ENCODE measurements at places on chromosomes 16 and 17.
A peak's percentile ranks its signal among the peaks of the same experiment; 100 is the strongest.

- peaks cover 43% of the 10 kb centered on the region for H3K4me1 ChIP-seq
- H3K4me3 ChIP-seq: no peak overlapping the region
- no peak for DNase-seq
- no peaks in the 10 kb centered on the region for H3K36me3 ChIP-seq
- no peaks in the 10 kb centered on the region for H3K27me3 ChIP-seq
- H3K27ac ChIP-seq: no peak overlapping the region
Observed at GRCh38 chr16:89035669-89036570, 57.7 kb upstream of the ACSF3 start.

GRCh38 chr16:79127766-79128165 lies 472.8 kb downstream of the MAF start:
- peaks cover 4% of the 10 kb centered on the region for H3K27me3 ChIP-seq
- H3K36me3 ChIP-seq: no peaks in the 10 kb centered on the region

DNA sequence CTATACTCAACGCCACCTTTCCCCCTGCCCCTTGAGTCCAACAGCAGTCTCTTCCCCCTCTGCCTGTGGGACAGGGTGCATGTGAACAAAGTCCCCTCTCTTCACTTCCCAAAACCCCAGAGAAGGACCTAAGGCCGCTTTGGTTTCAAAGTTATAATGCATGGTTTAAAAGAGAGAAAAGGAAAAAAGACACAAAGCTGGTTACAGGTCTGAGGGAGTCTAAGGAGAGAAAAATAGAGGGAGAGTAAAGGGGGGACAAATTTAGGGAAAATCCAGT lies 1.1 kb upstream of the GABARAP start:
- no peak for DNase-seq
- H3K4me1 ChIP-seq: peaks cover 22% of the 10 kb centered on the region
- H3K27ac ChIP-seq: peak overlapping the region; percentile 100
- H3K4me3 ChIP-seq: peak overlapping the region; percentile 89
- H3K36me3 ChIP-seq: peaks cover 43% of the 10 kb centered on the region
- no peaks in the 10 kb centered on the region for H3K27me3 ChIP-seq

GRCh38 chr17:78323826-78324390 lies 36.0 kb downstream of the SOCS3 start:
- H3K27me3 ChIP-seq: no peaks in the 10 kb centered on the region
- H3K4me1 ChIP-seq: peaks cover 34% of the 10 kb centered on the region
- H3K4me3 ChIP-seq: peak overlapping the region; percentile 18
- DNase-seq: no peak
- no peaks in the 10 kb centered on the region for H3K36me3 ChIP-seq

- peak within 1 kb of the TSS; percentile 61 for H3K27ac ChIP-seq
- peaks cover 25% of the 10 kb centered on the region for H3K36me3 ChIP-seq
- DNase-seq: peak; percentile 23
- H3K27me3 ChIP-seq: no peaks in the 10 kb centered on the region
- peaks cover 72% of the 10 kb centered on the region for H3K4me1 ChIP-seq
Observed at GRCh38 chr16:89918453-89919347, at the start of gene MC1R. Gene MC1R (plus strand): TSS chr16:89918862. CDS start chr16:89919259, 397 bp downstream.

GRCh38 chr16:66231452-66232160 lies 134.9 kb upstream of the CDH5 start:
- DNase-seq: no peak
- H3K27me3 ChIP-seq: no peaks in the 10 kb centered on the region
- peaks cover 17% of the 10 kb centered on the region for H3K4me1 ChIP-seq
- H3K27ac ChIP-seq: no peak overlapping the region
- H3K4me3 ChIP-seq: no peak overlapping the region

DNA sequence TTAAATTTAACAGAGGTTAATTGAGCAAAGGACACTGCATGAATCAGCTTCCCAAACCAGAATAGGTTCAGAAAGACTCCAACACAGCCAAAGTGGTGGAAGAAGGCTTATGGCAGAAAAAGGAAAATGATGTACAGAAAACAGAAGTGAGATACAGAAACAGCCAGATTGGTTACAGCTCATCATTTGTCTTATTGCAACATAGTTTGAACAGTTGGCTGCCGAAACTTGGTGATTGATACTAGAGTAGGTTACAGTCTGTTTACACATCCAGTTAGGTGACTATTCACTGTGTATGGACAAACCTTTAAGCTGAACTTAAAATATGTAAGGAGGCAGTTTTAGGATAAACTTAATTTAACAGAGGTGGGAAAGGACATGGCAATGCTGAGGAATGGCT lies 18.3 kb downstream of the TMEM100 start:
- H3K4me3 ChIP-seq: no peak overlapping the region
- no peaks in the 10 kb centered on the region for H3K27me3 ChIP-seq
- peaks cover 6% of the 10 kb centered on the region for H3K4me1 ChIP-seq
- DNase-seq: no peak
- no peaks in the 10 kb centered on the region for H3K36me3 ChIP-seq

- H3K36me3 ChIP-seq: peaks cover 21% of the 10 kb centered on the region
- H3K4me1 ChIP-seq: peaks cover 3% of the 10 kb centered on the region
- H3K27me3 ChIP-seq: no peaks in the 10 kb centered on the region
Observed at GRCh38 chr17:2995886-2996809, 67.3 kb downstream of the OR1D5 start.

GRCh38 chr16:50469744-50470321 lies 78.4 kb upstream of the NKD1 start:
- peak; percentile 60 for DNase-seq
- H3K27ac ChIP-seq: no peak overlapping the region
- peaks cover 20% of the 10 kb centered on the region for H3K4me1 ChIP-seq
- no peak overlapping the region for H3K4me3 ChIP-seq
- H3K27me3 ChIP-seq: no peaks in the 10 kb centered on the region

DNA sequence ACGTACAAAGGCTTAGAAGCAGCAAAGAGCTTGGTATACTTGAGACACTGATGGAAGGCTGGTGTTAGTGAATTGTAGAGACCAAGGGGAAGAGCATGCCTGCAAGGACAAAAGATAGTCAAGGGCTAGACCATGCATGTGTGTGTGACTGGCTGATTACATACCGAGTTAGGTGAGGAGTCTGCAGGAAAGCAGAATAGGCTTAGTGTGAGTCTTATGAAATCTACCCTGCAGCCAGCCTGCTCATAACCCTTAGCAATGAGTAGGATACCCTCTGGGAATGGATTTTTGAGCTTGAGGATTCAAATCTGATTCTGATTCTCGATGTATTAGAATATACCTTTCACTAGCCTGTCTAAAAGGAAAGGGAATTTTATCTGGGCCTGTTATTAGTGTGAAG lies 77.0 kb downstream of the TANGO6 start:
- no peaks in the 10 kb centered on the region for H3K27me3 ChIP-seq
- no peaks in the 10 kb centered on the region for H3K4me1 ChIP-seq
- H3K36me3 ChIP-seq: peaks cover 12% of the 10 kb centered on the region
- no peak overlapping the region for H3K27ac ChIP-seq

GRCh38 chr16:50573947-50574744 lies 25.9 kb downstream of the NKD1 start:
- no peak for DNase-seq
- peak overlapping the region; percentile 70 for H3K27ac ChIP-seq
- no peaks in the 10 kb centered on the region for H3K27me3 ChIP-seq
- peaks cover 40% of the 10 kb centered on the region for H3K4me1 ChIP-seq
- H3K36me3 ChIP-seq: peaks cover 17% of the 10 kb centered on the region
- no peak overlapping the region for H3K4me3 ChIP-seq

DNA sequence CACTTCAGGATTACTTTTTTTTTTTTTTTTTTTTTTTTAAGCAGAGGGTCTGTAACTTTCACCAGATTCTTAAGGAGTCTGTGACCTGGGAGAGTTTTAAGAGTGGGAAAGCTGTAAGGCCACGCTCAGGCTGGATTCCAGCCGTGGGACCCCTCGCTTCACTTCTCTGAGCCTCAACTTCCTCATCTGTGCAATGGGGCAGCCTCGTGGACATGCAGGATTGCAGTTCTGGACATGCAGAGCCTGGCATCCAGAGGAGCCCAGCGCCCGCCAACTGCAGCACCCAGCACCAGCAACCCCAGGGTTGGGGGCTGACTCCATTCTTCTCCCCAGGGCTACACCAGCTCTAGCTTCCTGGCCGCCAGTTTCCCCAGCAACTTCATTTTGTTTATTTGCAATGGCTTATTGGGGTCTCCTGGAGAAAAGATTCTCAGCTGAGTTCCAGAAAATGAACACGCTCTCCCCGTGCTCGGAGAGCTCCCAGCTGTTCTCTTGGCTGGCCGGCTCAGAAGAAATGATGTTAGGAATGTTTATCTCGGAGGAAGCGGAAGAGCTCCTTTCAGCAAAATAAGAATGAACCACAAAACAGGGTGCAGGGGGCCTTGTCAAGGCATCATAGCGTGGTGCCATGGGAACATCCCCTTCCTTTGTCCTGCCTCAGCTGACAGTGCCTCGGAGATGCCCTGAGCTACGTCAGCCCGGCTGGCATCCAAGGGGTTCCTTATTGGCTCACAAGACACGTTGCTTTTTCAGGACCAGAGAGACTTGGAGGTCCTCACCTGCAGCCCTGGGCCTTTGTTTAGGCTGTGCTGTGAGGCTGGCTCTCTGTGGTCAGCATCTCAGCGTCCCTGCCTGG lies 22.9 kb upstream of the ZCCHC14 start:
- H3K4me1 ChIP-seq: peaks cover 19% of the 10 kb centered on the region
- H3K4me3 ChIP-seq: no peak overlapping the region
- no peaks in the 10 kb centered on the region for H3K36me3 ChIP-seq
- H3K27ac ChIP-seq: no peak overlapping the region
- DNase-seq: peak; percentile 68

GRCh38 chr17:67466251-67466796 lies 89.2 kb downstream of the PITPNC1 start:
- H3K27ac ChIP-seq: no peak overlapping the region
- no peak overlapping the region for H3K4me3 ChIP-seq
- DNase-seq: no peak
- no peaks in the 10 kb centered on the region for H3K27me3 ChIP-seq

- H3K4me3 ChIP-seq: no peak overlapping the region
- H3K27ac ChIP-seq: no peak overlapping the region
- peaks cover 39% of the 10 kb centered on the region for H3K27me3 ChIP-seq
- H3K36me3 ChIP-seq: peaks cover 76% of the 10 kb centered on the region
Observed at GRCh38 chr17:4898351-4898750, 985 bp upstream of the C17orf107 start.

DNA sequence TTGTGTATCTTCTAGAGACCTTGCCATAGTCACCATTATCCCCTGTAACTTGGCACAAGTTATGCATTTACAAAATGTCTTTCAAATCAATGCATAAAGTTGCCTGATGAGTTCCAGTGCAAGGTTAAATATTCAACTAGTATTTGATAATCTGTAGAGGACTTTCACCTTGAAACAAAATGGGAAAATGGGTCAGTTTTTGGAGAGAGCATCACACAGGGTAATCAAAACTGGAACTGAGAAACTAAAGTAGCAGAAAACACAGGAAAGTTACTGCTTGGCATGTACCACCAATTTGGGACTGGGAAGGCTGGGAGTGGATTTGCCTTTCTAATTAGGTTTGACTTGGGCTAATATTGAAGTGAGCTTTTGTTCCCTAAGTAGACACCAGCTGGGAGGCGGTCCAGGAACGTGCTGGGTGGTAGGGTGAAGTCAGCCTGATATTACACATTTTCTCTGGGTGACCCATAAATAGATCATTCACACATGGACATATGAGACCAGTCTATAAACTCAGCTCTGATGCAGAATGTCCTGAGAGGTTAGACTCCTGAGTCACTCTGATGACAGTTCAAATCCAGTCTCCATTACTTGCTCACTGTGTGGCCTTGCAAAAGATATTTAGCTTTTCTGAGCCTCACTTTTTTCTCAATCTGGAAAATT lies 152.3 kb downstream of the PCTP start:
- H3K4me3 ChIP-seq: no peak overlapping the region
- DNase-seq: peak; percentile 27
- no peaks in the 10 kb centered on the region for H3K4me1 ChIP-seq

- no peak for DNase-seq
- H3K27ac ChIP-seq: no peak overlapping the region
- peaks cover 5% of the 10 kb centered on the region for H3K36me3 ChIP-seq
- H3K27me3 ChIP-seq: no peaks in the 10 kb centered on the region
Observed at GRCh38 chr16:11399261-11399831, 54.1 kb downstream of the RMI2 start.

- DNase-seq: peak; percentile 58
- H3K36me3 ChIP-seq: no peaks in the 10 kb centered on the region
Observed at GRCh38 chr16:73068541-73069401, 20.8 kb upstream of the ZFHX3 start.

DNA sequence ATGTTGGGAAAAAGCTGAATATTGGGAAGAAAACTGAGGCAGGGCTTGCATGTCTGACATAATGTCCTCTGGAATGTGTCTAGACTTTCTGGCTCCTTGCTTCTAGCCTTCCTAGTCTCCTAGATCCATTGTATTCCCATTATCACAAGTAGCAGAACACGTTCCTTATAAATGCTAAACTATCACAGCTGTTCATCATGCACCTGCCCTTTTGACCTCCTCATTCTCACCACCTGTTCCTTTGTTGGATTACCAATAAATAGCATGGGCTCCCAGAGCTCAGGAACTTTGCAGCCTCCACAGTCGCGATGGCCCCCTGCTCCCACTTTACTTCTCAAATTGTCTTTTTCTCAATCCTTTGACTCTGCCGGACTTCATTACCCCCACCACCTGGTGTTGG lies 49.7 kb downstream of the ACSM1 start:
- H3K27me3 ChIP-seq: no peaks in the 10 kb centered on the region
- H3K4me1 ChIP-seq: no peaks in the 10 kb centered on the region
- DNase-seq: no peak
- no peak overlapping the region for H3K27ac ChIP-seq
- no peak overlapping the region for H3K4me3 ChIP-seq

DNA sequence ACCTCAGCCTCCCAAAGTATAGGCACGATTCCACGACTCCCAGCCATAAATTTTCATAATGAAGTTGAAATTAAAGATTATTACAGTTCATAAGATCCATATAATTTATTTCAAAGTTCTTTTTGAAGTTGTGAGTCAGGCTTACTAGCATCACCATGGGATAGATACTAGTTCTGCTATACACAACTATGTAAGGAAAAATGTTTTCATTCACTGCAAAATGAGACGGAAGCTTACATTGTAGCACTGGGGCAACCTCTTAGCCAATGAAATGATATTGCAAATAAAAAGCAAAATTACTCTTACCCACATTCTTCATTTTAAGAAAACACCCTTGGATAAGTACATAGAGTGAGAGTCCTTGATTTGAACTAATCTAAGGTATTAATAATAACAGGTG lies 18.8 kb upstream of the MARCHF10 start:
- DNase-seq: no peak
- H3K27me3 ChIP-seq: no peaks in the 10 kb centered on the region
- H3K36me3 ChIP-seq: no peaks in the 10 kb centered on the region
- no peak overlapping the region for H3K27ac ChIP-seq

All from spinal cord (tissue), 10 donors.